ENCODE measurements at places on chromosomes 3 and 15. TPM values are rescaled to one million over a fixed set of nuclear protein-coding genes. Genes with fewer than 3 reads are reported as not detected.

- DNase-seq, result peak; percentile 86
Observed at GRCh38 chr3:171181907-171182690, 155.6 kb upstream of the SLC2A2 start.

GRCh38 chr3:151009981-151010380 lies 37.5 kb upstream of the CLRN1 start:
- no peak for DNase-seq

GRCh38 chr3:50365080-50365841 lies 5.9 kb upstream of the TMEM115 start:
- peak; percentile 46 for DNase-seq

- no peak for DNase-seq
Observed at GRCh38 chr3:57500506-57500905, 43.6 kb downstream of the DNAH12 start.

DNA sequence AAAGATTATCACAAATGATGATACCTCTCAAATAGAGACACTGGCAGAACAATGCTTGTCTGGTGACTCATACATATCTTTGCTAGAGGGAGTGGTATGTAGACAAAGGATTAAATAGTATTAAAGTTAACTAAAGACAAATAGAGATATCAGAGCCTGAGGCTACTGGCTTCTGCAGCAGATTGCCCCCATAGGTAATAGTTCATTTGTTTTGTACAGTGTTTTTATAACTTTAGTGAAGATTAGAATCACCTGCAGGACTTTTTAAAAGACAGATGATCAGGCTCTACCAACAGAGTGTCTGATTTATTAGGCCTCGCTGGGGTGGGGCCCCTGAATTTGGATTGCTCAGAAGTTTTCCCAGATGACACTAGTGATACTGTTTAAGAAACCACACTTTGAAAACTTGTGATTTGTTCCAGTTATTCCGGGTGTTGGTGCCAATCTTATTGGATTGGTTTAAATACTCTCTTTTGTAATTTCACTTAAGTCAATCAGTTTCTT lies 96.4 kb downstream of the NAALADL2 start:
- DNase-seq, result peak; percentile 45

- peak; percentile 45 for DNase-seq
Observed at GRCh38 chr15:91853511-91853947, at the start of gene SLCO3A1. TSS of gene SLCO3A1 (plus strand) at chr15:91853708.

DNA sequence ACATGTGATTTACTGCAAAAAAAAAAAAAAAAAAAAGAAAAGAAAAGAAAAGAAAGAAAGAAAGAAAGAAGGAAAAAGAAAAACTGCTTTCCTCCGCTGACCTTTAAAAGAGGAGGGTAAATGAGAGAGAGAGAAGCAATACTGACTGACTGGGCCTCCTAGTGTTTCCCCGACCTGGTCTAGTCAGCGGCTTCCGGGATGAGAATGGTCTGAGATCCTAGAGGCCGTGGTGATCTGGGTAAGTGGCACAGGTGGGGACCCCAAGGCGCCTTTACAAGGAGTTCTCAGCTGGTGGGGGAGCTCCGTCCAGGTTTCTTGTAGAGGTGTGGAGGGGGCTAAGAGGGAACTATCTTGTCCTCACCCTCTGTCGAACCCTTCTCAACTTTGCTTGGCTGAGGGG lies 223.1 kb downstream of the MEIS2 start:
- DNase-seq, result no peak

GRCh38 chr15:43277901-43278300 lies 11.2 kb upstream of the TGM5 start:
- no peak for DNase-seq

GRCh38 chr3:60839246-60839645 lies 412.0 kb downstream of the FHIT start:
- no peak for DNase-seq

DNA sequence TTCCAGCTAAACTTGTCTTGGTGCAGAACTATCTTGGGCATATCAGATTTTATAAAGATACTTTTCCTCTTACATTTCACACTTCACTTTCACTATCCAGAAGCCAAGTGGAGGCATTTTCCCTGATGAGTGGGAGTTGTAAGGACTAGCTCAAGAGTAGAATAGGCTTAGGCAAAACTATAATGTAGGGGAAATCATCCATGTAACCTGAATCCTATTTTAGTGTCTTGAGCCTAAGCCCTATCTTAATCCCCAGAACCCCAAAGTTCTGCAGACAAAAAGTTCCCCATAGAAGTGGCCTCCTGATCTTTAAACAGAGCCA lies 42.2 kb upstream of the CD47 start:
- DNase-seq, result peak; percentile 31

GRCh38 chr3:147361454-147362420 lies 44.6 kb downstream of the ZIC4 start:
- DNase-seq, result no peak

The FGF12 gene
- total RNA-seq, result 0.08 TPM

The EOMES gene
- total RNA-seq, result not detected

The ADGRG7 gene
- total RNA-seq, result not detected

All from fibroblast of the aortic adventitia (primary cell).